ENCODE measurements at places on chromosomes 6 and 20. TPM values are rescaled to one million over a fixed set of nuclear protein-coding genes. Genes with fewer than 3 reads are reported as not detected.

- no peak for DNase-seq
These were observed 14.4 kb downstream of the MYB start for GRCh38 chr6:135195522-135195921.

DNA sequence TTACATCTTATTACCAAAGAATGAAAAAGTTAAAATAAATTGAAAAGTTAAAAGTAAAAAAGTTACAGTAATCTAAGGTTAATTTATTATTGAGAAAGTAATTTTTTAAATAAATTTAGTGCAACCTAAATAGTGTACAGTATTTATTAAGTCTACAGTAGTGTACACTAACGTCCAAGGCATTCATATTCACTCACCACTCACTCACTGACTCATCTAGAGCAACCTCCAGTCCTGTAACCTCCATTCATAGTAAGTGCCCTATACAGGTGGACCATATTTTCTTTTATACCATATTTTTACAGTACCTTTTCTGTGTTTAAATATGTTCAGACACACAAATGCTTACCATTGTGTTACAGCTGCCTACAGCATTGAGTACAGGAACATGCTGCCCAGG, 624.7 kb upstream of the NOX3 start:
- DNase-seq: no peak

DNA sequence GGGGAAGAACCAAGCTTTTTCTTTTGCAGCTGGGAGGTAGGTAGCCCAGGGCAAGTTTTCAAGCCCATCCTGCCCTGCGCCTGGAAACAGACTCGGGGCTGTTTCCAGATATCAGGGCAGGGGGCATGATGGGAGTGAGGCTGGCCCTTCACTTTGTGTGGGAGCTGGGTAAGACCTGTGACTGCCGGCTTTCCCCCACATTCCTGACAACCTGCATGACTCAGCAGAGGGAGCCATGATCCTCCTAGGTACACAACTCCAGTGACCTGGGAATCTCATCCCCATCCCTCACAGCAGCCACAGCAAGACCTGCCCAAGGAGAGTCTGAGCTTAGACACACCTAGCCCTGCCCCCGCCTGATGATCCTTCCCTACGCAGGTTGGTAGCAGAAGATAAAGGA, 280.8 kb downstream of the SOX4 start:
- no peak for DNase-seq

DNA sequence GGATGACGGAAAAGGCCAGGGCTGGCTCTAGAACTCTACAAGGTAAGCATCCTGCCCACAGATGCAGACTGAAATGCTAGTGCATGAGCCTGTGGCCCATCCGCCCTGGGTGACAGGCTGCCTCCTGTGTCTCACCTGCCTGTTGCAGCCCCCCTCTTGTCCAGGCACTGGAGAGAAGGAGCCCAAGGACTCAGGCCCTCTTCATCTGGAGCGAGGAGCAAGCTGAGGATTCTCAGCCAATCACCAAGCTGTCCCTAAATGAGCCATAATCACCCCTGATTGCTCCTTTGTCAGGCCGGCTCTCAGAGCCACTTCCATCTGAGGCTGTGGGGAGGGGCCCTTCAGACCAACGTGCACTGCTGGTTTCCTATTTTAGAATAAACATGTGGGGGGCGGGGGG, 10.0 kb upstream of the SLC32A1 start:
- DNase-seq: no peak

DNA sequence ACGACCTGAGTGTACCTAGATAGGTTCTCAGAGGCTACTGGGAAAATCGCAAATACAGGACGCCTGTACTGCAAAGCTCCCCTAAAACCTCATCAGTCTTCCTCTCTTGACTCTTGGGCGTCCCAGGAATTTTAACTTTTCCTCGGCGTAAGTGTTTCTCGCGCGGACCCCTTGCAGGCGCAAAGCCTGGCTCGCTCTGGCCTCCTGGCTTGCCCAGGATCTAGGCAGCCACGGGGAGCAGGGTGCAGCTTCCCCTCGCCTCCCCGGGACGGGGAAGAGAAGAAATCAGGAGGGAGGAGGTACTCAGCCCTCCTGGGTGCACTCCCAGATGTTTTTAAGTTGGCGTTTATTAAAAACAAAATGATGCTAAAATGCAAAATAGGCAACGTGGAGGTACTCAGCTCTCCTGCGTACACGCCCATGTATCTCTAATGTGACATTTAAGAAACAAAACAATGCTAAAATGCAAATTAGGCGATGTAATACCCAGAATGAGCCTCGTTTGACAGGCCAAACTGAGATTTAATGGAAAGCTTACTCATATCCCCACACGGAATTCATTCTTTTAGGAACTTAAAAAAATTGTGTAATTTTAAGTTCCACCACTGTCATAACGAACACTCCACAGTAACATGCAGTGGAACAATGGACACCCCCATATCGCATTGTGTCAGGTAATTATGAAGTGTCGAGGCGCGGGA, 1.6 kb upstream of the SOBP start:
- DNase-seq: no peak

DNA sequence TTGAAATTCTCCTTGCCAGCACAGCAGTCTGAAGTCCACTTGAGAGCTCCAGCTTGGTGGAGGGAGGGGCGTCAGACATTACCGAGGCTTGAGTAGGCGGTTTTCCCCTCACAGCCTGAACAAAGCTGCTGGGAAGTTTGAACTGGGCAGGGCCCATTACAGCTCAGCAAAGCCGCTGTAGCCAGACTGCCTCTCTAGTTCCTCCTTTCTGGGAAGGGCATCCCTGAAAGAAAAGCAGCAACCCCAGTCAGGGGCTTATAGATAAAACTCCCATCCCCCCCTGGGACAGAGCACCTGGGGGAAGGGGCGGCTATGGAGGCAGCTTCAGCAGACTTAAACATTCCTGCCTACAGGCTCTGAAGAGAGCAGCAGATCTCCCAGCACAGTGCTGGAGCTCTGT, 325.3 kb downstream of the GJA1 start:
- DNase-seq: no peak

GRCh38 chr6:20876561-20876960, 342.3 kb downstream of the CDKAL1 start:
- no peak for DNase-seq

DNA sequence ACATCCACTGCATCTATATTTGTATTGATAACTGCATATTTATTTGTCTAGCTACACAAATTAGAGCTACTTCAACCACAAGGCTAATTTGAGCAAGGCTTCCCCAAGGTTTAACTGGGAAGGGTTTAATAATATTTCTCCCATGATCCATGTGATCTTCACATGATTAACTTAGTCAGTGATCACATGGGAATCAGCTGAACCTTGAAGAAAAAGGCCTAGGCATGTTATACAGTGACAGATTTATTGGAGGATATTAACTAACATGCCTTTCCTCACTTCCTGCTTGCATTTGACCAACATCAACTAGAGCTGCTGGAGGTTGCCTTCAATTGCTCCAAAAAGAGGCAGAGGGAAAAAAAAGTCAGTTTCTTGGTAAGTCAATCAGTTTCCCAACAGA, 417.0 kb downstream of the HAO1 start:
- no peak for DNase-seq

- DNase-seq: no peak
These were observed 261.9 kb upstream of the MOCS1 start for GRCh38 chr6:40196135-40196518.

- no peak for DNase-seq
These were observed 50.5 kb downstream of the SOBP start for GRCh38 chr6:107540465-107540857.

- no peak for DNase-seq
These were observed 16.4 kb downstream of the MRPS18A start for GRCh38 chr6:43671011-43671800.

DNA sequence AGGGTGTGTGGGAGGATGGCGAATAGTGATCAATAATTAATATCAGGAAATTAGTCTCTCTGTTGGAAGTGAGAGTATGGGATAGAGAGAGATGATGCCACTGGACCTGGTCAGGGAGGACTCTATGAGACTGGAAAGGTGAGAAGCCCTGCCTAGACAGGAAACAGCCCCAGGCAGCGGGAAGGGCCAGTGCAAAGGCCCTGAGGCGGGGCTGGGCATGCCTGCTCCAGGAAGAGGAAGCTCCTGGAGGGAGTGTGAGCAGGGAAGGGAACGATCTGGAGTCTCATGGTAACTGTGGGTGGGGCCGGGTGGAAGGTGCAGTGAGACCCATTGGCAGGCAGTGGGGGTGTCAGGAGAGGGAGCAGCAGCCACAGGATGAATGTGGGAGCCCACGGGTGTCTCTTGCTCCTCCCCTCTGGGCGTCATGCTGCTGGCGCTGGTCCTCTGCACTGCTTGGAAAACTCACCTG, 1.8 kb upstream of the CST3 start:
- DNase-seq: no peak

- no peak for DNase-seq
These were observed 54.0 kb downstream of the UTRN start for GRCh38 chr6:144338951-144339700.

GRCh38 chr6:155003476-155003875, 8.4 kb downstream of the TIAM2 start:
- DNase-seq: no peak

- no peak for DNase-seq
These were observed 82.4 kb downstream of the RTN4IP1 start for GRCh38 chr6:106546691-106547414.

- no peak for DNase-seq
These were observed 476 bp downstream of the MEA1 start for GRCh38 chr6:43013097-43013842.

DNA sequence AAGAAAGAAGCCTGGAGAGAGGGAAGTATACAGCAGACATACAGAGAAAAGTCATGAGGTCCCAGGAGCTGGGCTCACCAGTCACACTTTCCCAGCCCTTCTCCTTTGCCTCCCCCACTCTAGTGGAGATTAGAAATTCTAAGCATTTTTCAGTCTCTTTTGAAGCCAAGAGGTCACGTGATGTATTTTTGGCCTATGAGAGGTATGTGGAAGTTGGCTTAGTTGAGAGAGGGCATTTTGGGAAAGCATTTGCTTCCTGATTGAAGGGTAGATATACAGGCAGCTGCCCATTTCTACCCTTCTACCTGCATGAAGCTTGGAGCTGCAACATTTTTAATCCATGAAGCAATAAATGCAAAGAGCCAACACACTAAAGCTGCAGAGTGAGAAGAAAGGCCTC, 106.0 kb upstream of the TNFAIP3 start:
- no peak for DNase-seq

DNA sequence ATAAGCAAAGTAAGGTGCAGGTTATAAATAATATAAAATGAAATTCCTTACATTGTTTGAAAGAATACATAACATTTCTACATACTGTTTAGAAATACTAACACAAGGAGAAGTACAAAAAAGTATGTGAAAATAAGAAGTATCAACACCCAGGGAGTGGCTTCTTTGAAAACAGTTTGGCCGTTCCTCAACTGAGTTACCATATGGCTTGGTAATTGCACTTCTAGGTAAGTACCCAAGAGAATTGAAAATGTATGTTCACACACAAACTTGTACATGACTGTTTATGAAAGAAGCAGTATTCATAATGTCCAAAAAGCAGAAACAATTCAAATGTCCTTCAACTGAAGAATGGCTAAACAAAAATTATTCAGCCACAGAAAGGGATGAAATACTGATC, 30.7 kb downstream of the PAK5 start:
- DNase-seq: no peak

- DNase-seq: no peak
These were observed 33.0 kb upstream of the ADGRF1 start for GRCh38 chr6:47075168-47075567.

- DNase-seq: no peak
These were observed 69.9 kb upstream of the DDR1 start for GRCh38 chr6:30814146-30815040.

DNA sequence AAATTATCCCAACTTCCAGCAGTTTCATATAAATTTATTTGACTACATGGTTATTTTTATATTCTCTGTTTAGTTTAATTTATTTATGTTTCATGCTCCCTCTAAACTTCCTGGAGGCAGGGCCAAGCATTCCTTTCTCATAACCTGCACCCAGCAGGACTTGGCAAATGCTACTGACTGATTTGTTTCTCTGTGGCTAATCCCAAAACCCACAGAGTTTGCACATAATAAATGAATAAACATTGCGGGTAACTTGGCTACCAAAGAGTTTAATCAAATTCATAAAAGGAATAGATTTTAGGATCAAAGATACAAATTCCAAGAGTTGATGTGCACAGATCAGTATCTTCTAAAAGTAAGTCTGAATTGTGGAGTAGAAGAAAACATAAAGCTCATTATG, 239.5 kb downstream of the SLC35F1 start:
- DNase-seq: no peak

- DNase-seq: no peak
These were observed 27.7 kb downstream of the PHF3 start for GRCh38 chr6:63663147-63663955.

DNA sequence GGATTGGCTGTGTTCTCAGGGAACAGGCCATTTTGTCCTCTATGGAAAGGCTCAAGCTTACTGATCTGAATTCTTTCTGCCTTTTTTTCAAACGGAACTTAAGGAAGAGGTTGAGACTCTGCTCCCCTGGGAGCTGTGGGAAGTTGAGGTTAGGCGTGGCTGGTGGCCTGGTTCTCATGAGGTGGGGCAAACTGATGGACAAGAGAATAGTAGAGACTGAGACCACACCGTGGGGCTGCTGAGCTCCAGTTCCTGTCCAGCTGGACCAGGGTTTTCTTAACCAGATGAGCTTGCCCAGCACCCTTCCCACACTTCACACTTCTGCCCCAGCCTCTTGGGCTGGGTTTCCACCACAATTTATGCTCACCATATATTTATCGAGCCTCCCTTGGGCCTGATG, 6.1 kb downstream of the AP5S1 start:
- no peak for DNase-seq

- DNase-seq: no peak
These were observed 207.9 kb downstream of the MYLK4 start for GRCh38 chr6:2542858-2543218.

DNA sequence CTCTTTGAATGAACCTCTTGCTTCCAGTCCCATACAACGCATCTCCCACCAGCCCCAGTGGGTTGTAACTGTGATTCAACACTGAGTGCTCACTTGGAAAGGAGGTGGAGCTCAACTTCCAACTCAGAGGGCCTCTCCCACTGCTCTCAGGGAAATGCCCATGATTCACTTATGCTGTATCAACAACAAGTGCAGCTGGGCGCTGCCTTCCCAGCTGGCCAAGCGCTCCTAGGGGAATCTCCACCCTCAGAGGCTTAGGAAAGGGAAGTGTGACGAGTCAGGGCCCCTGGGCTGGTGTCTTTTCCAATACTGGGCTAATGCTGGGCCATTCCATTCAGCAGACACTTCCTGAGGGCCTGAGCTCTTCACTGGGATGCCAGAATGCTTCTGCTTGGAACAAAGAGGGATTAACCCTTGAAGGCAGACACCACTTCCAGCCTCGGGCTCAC, 8.1 kb upstream of the OCSTAMP start:
- DNase-seq: no peak

The WFDC12 gene
- not detected for polyA plus RNA-seq

The PRSS16 gene
- polyA plus RNA-seq: 0.21 TPM

The ALDH5A1 gene
- 27.7 TPM for polyA plus RNA-seq

The PDYN gene
- polyA plus RNA-seq: 0.43 TPM

The COL9A3 gene
- 12.7 TPM for polyA plus RNA-seq

The SNAP91 gene
- polyA plus RNA-seq: 0.54 TPM

The RSPO4 gene
- 1.0 TPM for polyA plus RNA-seq

The GGT7 gene
- 17.4 TPM for polyA plus RNA-seq

The C6orf52 gene
- 2.6 TPM for polyA plus RNA-seq
